Renal pelvis (tissue), 12 donors: ENCODE measurements at places on chromosomes 5 and 9. TPM values are rescaled to one million over a fixed set of nuclear protein-coding genes. Genes with fewer than 3 reads are reported as not detected.

GRCh38 chr9:14306672-14307660, 7.0 kb downstream of the NFIB start:
- no peak for DNase-seq

DNA sequence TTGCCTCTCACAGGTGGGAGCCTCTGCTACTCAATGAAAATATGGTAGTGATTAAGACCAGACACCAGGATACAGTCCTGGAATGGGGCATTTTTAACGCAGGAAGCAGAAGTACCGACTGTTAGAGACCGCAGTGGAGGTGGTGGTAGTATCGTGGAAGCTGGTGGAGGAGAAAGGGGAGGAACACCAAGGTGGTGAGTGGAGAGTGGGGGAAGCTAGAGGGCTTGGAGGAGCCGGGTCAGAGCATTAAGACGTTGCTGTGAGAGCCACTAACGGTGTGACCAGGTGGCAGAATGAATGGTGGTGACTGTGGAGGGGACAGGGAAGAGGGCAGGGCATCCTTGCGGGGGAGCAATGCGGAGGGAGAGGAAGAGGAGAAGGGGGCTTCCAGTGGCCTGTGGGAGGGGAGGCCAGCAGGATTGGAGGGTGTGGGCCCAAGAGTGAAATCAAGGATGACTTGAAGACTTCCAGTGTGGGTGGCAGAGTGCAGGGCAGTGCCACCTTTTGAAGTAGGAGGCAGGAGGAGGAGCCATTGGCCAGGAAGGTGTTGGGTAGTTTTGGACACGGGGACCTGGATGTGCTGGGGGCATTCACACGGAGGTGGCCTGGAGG, 1.6 kb upstream of the UBAC1 start:
- no peak for DNase-seq

GRCh38 chr5:143916451-143916850, 104.5 kb downstream of the HMHB1 start:
- no peak for DNase-seq

- DNase-seq, result no peak
Observed at GRCh38 chr9:76580188-76580587, 121.2 kb downstream of the GCNT1 start.

DNA sequence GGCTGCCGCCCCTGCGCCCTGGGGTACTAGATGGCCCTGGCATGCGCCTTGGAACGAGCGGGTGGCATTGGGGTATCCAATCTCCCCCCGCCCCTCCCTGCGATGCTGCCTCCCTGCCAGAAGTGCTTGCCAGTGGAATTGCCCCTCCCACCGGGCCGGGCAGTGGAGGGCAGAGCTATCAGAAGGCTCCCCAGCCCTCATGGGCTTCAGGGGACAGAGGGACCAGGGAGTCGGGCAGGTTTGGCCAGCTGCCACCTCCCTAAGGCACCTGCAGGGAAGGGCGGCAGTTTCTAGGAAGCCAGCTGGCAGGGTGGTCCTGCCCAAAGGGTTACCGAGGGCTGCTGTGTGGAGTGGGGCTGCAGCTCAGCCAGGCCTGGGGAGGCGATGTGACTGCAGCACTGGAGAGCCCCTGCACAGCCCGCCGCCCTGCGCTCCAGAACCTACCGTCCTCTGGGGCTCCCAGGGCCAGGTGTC, 52.8 kb upstream of the EGFL7 start:
- no peak for DNase-seq

DNA sequence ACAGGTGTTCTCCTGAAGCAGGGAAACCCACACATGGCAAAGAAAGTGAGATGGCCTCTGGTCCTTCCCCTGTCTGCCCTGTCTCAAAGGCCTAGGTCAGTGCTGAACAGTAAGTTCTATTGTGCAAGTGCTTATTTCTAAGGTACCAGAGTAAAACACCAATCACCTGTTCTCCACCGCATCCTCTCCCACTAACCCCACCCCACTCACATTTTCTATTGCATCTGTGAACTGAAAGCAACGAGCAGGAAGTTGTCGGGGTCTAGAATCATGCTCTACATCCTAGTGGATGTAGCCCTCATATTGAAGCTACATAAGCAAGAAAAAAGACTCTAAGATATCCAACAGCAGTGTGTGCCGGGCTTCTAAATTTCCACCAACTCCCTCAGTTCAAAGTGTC, 265.9 kb downstream of the ENC1 start:
- DNase-seq, result no peak

The SPINK5 gene
- 0.42 TPM for polyA plus RNA-seq

The TLR4 gene
- polyA plus RNA-seq, result 8.0 TPM

The HRCT1 gene
- polyA plus RNA-seq, result 0.64 TPM
